ENCODE measurements at places on chromosomes 3 and 15.

DNA sequence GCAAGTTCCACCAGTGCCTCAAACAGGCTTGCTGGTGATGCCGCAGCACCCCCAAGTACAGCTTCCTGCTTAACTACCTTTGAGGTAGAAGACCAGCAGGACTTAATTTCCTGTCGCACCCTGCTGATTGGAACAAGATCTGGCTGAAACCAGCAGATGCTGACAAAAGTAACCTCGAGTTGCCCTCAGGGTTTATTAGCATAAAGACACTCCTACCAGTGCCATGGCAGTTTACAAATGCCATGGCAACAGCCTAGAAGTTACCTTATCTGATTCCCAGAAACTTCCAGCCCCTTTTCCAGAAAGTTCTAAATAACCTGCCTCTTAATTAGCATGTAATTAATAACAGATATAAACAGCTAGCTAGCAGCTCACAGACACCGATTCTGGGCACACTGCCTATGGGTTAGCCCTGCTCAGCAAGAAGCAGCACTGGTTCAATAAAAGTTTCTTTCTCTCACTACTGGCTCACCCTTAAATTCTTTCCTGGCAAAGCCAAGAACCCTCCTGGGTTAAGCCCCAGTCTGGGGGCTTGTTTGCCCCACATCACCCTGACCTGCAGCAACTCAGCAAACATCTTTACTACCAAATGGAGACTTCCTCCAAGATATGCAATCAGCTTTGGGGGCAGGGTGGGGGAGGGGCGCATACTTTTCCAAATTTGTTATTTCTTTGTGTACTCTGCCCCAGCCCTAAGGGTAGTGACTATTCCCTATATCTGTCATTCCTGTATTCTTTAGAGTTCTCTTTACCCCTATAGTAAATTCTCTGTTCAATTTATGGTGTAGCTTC, 54.2 kb downstream of the MAP4 start:
- DNase-seq = no peak

DNA sequence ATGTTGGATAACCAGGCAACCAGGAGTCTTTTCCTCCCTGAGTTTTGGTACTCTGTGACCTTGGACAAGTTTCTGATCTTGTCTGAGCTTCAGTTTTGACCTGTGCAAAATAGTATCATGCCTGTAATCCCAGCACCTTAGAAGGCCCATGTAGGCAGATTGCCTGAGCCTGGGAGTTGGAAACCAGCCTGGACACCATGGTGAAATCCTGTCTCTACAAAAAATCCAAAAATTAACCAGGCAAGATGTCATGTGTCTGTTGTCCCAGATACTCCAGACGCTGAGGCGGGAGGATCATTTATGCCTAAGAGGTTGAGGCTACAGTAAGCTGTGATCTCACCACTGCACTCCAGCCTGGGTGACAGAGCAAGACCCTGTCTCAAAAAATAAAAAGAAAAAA, 114.8 kb downstream of the IL12A start:
- DNase-seq = no peak

DNA sequence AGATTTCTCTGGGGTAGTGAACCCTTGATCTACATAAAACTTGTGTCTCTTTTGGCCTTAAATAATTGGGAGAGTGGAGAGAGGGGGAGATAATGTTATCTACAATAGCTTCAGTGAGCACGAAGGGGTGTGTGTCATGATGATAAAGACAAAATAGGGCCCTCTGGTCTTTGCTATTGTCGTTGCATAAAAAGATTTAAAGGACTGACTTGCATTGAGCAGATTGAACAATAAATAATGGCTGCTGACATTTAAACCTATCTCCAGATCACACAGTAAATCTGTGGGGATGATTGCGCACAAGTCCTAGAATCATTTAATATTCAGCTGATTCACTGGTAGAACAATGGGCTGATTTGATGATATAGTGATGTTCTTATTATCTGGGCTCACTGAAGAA, 71.3 kb upstream of the GAP43 start:
- no peak for DNase-seq

GRCh38 chr15:46231786-46232185, 597.0 kb downstream of the SQOR start:
- no peak for DNase-seq

DNA sequence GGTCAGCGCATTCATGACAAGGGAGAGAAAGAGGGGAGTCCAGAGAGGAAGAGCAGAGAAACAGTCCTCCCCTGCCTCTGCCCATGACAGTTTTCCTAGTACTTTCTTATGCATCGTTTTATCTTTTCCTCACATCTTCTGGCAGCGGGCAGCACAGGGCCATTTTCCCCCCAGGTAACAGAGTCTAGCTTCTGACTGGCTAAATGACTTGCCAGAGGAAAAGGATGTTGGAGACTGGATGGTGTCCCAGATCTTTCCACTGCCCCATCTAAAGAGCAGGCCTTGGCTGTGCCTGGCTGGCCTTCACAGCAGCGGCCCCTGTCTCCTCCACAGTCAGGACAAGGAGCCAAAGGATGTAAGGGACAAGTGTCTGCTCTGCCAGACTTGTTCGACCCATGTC, 59.3 kb downstream of the CTDSPL start:
- DNase-seq = no peak

GRCh38 chr15:34722439-34722836, 32.4 kb downstream of the GJD2 start:
- DNase-seq = no peak

- no peak for DNase-seq
These were observed 369.3 kb upstream of the TRIM42 start for GRCh38 chr3:140308535-140308934.

DNA sequence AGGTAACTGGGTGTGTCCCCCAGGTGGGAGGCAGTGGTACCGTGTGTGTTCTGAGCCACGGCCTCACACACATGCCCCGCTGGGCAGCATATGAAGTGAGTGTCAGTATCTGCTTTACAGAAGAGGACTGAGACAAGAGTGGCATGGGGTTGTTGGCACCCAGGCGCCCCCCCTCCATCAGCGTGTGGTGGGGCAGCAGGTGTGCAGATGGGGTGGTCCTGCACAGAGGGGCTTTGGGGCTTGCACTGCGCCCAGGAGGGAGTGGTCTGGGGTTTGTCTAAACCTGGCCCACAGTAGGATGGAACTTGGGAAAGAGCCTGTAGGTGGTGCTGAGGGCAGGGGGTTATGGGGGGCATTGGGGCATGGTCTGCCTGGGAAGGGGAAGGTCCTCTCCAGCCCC, 176.0 kb downstream of the APBA2 start:
- DNase-seq = no peak

DNA sequence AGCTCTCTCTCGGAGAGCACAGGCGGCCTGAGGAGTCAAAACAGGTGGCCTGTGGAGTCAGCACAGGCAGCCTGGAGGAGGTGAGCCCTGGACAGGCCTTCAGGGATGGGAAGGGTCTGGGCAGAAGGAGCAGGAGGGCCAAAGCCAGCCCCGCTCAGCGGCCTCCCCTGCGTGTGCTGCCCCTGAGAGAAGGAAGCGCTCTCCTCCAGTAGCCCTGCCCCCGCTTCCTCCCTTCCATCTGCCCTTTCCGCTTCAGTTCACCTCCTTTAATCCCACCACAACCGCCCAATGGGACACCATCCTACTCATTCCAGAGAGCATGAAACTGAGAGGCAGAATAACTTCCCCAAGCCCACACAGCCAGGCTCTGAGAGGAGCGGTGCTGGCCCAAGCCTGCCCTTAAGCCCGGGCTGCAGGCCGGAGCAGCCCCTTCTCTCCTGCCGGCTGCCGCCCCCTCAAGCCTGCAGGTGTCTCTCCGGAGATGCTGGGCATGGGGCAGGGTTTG, 3.2 kb upstream of the NR2E3 start:
- DNase-seq = no peak

GRCh38 chr15:60392601-60392985, 5.2 kb downstream of the ANXA2 start:
- peak; percentile 57 for DNase-seq

GRCh38 chr3:60081381-60082095, 1031.7 kb upstream of the CFAP20DC start:
- DNase-seq = no peak

DNA sequence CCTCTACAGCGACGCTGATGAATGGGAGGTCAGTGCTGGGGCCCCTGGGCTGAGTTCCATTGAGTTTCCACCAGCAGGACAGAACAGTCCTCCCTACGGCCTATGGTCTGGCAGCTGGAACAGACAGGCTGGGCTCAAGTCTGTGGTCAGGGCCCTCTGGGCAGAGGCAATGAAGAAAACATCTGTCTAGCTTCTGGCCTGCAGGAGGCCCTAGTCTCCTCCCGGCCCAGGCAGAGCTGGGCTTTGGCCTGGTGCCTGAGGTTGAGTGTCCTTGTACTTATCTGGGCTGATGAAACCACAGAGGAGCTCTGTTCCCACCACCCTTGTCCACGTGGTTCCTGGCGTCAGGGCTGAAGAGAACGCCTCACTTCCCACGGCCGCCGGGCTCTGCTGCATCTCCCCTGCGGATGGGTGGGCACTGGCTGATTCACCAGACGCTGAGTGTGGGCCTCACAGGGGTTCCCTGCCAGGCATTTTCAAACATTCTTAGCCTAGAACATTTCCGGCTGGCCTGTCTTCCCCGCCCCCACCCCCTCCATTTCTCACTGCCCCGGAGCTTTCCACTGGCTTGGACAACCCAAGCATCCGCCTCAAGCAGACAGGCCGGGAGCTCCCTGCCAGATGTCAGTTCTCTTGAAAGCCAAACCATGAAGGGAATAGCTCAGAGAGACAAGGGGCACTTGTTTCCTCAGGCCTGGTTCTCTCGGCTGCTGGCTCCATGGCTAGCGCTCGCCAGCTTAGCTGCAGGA, 20.3 kb downstream of the PPCDC start:
- DNase-seq = no peak

DNA sequence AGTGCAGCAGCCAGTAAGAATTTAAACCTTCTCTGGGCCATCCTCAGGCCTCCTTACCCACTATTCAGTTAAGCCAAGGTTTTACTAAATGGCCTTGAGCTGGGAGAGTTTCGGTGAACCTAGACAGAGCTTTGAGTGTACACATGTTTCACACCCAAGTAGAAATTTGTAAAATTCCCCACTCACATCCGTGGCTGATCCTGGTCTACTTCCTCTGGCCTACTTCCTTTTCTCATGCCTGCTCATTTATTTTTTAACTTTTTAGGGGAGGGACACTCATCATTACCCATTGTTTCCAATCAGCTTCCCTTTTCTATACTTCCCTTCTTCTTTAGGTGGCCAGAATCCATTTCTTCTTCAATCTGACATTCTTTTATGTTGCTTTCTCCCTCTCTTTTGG, 7.6 kb downstream of the CX3CR1 start:
- DNase-seq = no peak

GRCh38 chr3:126921085-126921824, 61.7 kb upstream of the PLXNA1 start:
- DNase-seq = no peak

DNA sequence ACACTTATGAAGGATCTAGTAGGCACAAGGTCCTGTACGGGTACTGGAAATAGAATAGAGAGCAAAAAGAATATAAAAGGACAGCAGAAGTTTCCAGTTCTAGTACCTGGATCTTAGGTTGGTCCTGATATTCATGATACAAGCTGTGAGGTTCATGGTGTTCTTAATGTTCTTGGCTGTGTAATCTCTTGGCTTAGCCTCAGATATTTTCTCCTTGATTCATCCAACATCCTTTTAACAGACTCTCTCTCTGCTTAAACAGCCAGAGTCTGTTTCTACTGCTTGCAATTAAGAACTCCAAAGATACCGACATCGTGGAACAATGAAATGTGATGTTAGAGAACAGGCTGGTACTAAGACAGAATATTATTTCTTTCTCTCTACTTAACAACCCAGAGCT, 49.9 kb downstream of the CNTN3 start:
- DNase-seq = no peak

DNA sequence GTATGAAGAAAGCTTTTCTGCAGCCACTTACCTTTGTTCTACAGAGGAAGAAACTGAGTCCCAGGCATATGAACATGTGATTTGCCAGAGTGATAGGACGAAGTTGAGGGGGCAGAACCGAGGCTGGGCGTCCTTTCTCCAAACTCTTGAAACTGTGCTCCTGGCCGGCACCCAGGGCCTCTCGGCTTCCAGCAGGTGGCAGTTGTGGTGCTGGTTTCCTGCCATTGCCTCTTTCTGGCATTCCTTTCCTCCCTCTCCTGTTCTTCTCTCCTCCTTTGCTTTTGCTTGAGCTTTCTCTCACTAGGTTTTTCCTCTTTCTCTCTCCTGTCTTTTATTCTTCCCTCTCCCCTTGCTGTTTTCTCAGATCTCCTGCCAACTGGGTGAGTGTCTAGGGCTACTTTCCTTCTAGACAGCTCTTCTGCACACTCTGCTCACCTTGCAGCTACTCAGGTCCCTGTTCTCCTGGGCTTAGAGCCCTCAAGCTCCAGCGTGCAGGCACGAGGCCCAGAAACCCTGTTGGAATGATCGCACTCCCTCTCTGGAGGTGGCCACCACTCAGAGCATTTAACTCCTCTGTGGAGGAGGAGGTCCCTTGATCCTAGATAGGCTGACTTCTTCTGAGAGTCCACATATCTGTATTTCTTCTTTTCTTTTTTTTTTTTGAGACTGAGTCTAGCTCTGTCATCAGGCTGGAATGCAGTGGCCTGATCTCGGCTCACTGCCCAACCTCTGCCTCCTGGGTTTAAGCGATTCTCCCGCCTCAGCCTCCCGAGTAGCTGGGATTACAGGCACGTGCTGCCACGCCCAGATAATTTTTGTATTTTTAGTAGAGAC, 26.2 kb downstream of the TRAK1 start:
- no peak for DNase-seq

DNA sequence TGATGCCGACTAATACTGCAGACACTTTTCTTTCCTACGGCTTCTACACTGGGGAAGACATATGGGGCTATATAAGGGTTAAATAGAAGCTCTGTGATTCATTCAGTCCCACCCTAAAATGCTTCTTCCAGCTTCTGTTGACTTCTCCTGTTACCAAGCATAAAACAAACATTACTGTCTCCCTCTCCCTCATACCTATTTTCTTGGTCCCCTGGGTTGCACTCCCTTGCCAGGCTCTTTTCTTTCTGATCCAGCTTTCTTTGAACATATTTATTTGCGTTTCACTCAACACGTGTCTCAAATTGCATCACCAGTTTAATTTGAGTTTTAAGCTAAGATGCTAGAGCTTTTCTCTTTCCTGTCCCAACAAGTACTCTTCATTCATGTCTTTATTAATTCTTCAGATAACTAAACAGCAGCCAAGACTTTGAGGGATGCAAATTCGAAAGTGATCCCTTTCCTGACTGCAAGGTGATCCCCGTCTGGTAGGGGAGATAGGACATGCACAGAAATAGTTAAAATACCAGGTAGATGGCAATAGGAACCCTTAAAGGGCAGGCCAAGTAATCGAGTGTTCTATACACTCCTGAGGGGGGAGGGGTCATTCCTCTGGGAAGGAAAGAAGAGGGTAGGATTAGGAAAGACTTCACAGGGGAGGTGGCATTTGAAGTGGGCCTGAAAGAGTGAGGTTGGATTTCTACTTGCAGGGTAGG, 198.6 kb upstream of the BCL6 start:
- no peak for DNase-seq

- no peak for DNase-seq
These were observed 26.6 kb downstream of the FBLN2 start for GRCh38 chr3:13575459-13576061.

DNA sequence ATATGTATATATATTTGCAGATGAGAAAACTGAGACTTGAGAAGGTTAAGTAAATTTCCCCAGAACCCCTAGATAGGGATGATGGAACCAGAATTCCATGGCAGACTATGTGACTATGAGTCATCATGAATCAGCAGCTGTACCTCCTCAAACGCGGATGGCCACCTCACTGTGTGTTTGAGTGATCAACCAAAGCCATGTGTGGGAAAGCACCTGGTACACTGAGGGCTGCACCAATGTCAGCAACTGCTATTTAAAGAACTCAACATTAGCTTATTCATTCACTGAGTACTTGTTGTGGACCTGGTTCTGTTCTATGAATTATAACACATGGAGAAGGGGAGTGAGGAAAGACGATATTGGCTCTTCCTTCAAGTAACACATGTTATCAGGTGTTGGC, 377.0 kb downstream of the GAP43 start:
- no peak for DNase-seq

Data from activated naive CD4-positive, alpha-beta T cell treated with anti-CD3 and anti-CD28 coated beads, Interleukin-2, amount 50 U/mL, for 72 hours (primary cell).